ENCODE measurements at places on chromosomes 2 and 18. TPM values are rescaled to one million over a fixed set of nuclear protein-coding genes. Genes with fewer than 3 reads are reported as not detected.

DNA sequence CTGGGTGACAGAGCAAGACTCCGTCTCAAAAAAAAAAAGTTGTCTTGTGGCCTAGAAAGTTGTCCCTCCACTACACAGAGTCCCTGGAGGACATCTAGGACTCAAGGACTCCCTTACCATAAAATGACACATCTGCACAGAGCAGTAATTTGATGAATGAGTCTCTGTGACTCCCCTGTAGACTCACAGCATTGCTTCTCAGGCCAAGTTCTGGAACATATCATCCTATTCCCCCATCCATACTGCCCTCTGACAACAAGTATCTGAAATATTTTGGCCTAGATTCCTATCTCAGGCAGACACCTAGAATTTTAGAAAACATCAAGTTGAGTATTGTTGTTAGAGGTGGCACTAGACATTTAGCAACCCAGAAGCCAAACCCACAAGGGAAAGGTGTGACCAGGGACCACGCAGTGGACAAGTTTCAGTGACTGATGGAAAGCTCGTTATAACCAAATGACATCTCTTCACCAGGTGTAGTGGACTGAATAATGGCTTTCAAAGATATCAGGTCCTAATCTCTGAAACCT lies 97.9 kb upstream of the ATP8B1 start:
- no peak for DNase-seq

DNA sequence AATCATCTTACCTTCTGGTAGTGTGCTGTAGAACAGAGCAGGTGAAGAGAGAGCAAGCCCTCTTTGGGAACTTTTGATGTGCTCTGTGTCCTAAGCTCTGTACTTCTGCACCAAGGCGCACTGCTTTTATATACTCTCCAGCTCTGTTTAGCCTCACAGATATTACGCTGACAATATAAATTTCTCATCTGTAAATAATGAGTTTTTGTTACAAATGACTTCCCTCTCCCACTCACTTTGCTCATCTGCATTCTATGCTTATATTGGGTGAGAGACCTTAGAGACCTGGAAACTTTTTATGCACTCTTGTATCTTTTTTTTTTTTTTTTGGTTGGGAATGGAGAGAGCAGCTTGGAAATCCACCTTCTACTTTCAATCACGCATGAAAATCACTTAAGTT lies at the start of gene GCG:
Gene GCG (minus strand): TSS at position 101 of the 400 bp plus-strand sequence. CDS start 3,069 bp downstream, outside the sequence.
- no peak for DNase-seq

- DNase-seq: peak; percentile 35
These were observed 62.6 kb downstream of the DNMT3A start for GRCh38 chr2:25279091-25279651.

- DNase-seq: no peak
These were observed 96.5 kb upstream of the THOC1 start for GRCh38 chr18:364256-364826.

DNA sequence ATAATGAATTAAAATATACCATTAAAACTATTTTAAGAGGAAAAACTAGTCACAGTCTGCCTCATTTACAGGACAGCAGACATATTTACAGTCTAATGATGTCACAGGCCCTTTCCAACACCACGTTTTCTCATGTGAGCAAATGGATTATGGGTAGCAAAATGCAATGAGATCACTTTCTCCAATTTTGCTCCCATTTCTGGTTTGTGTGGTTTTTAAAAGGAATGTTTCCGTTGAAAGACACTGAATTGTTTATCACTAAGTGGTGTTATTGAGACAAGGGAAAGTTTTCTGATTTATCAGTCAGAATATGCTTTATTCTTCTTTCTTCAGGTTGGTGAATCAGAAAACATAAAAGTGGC lies 11.4 kb upstream of the NR4A2 start:
- no peak for DNase-seq

- DNase-seq: no peak
These were observed 20.7 kb upstream of the CCNT2 start for GRCh38 chr2:134897932-134898331.

GRCh38 chr2:238449241-238449640 lies 22.5 kb downstream of the ASB1 start:
- no peak for DNase-seq

GRCh38 chr2:74536166-74536950 lies 6.6 kb downstream of the HTRA2 start:
- DNase-seq: no peak

- DNase-seq: peak; percentile 20
These were observed 898.3 kb downstream of the CPS1 start for GRCh38 chr2:211454679-211455078.

DNA sequence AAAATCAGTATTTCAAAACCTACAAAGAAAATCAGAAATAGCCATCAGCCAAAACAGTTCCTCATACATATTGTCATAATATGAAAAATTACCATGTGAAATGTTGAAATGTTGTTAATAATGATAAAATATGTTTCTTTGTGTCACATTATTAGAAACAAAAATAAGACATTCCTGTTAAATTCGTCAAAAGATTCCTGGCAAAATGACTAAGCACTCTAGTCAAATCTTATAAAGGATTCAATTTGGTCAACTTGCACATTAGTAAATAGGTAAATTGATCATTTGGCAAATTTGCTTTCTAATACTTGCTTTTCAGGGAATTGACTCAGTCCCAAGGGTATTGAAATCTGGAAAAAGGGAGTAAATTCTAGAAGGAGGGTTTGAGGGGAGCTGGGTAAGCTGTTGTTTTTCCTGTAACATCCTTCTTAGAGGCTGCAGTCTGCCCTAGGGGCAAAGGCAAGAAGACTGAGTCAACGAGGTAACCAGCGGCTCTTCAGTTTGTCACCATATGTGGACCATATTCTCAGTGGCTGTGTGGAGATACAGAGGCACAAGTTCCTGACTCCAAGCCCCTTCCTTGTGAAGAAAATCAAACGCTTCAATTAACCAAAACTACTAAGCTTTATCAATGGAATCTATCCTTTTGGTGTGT lies 482.3 kb downstream of the TNS1 start:
- DNase-seq: no peak

DNA sequence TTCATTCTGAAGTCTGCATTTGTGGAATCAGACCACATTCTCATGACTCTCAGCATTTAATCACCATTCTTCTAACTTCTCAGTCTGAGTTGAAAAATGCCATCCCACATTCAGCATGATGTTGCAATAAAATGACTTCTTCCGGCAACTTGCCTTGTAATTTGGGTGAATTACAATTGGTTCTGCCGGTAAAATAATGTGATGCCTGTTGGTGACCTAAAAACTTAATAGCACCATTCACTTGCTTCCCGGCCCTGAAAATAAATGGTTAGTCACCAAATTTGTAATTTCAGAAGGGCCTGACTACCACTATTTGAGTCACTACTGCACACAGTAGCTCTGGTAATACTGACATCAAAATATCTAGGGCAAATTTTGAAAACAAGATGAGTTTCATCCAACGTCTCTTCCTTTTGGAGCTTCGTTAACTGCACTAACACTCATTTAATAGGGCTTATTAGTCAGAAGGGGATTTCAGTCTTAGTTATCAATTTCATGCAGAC lies 637.1 kb upstream of the CHAC2 start:
- DNase-seq: no peak

DNA sequence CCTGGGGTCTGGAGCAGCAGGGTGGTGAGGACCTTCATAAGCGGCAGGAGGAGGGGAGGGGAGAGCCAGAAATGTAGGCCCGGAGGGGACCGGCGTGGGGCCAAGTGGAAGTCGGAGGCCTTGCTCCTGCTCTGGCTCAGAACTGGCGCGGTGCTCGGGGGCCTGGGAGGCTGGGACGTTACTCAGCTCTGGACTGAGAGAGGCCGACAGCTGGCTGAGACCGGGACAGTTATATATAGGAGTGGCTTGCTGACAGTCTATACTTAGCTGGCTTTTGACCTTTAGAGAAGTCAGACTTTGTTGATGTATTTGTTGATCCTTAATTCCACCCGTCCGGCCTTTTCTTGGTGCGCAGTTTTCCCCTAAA lies 15.7 kb downstream of the IGFBP5 start:
- DNase-seq: peak; percentile 65

DNA sequence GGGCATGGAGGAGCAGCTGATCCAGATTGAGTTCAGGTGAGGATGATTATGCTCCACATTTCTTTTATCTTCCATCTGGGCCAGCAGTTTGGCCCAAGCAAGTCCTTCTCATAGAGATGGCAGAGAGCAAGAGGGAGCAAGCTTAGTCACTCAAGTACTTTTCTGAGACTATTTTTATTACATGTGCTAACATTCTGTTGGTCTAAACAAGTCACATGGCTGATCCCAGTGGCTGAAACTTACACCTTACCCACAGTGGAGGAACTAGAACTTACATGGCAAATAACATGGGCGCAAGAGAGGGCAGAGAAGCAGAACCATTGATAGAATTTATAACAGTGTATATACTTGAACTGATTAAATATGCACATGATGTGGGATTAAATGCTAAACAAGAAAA lies 105.7 kb downstream of the KYNU start:
- no peak for DNase-seq

DNA sequence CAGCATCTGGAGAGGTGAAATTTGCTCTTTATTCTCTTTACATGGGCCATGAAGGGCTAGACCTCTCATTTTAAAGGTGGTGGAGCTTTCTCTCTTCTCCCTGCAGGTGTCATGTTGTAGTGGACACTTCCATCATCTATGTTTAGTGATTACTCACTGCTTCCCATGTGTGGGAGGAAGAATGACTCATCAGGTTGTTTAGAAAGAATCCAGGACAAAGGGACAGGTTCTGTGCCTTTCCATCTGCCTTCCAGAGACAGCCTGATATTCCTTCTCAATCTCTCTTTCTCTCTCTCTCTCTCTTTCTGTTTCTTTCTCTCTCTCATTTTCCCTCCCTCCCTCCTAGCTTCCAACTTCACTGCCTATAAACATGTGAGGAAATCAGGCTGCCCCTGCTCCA lies 38.7 kb downstream of the SCG2 start:
- DNase-seq: no peak

- no peak for DNase-seq
These were observed 8.6 kb downstream of the ITGA4 start for GRCh38 chr2:181465676-181466375.

- DNase-seq: no peak
These were observed 251.4 kb downstream of the TCF4 start for GRCh38 chr18:55336438-55337100.

- DNase-seq: no peak
These were observed 288.8 kb upstream of the SESTD1 start for GRCh38 chr2:179553382-179553781.

DNA sequence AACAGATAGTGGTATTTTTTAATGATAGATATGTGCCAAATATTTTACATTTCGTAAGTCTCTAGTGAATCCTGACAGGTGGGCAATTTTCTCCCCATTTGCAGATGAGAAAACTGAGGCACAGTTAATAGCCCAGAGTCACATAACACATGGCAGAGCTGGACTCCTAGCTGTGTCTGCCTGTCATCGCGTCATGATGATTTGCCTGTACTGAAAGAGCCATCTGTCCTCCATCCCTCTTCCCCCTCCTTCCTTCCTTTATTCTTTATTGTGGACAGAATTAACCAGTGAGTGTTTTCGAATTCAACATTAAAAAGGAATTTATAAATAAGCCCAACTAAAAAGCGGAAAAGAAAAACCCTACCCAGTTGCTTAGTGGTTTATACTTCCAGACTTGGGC lies 3.2 kb downstream of the DNAJB2 start:
- DNase-seq: no peak

GRCh38 chr2:30641765-30642345 lies 165.4 kb downstream of the CAPN13 start:
- DNase-seq: no peak

- DNase-seq: no peak
These were observed 74.8 kb downstream of the TXNL1 start for GRCh38 chr18:56563568-56563967.

DNA sequence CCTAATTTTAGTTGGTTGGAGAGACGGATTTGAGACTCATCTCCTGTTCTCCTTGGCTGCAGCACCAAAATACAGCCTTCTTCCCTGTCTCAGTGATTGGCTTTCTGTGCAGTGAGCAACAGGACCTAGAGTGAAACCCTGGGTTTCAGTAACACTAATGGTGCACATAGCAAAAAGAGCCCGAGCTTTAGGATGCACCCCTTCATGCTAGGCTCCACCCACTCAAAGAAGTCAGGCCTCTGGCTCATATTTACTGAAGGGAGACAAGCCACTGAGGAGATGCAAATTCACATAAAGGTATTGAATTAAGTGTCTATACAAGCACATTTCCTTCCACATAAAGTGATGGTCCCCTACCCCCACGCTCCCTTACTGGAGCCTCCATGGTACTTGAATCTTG lies 131.9 kb upstream of the CHAC2 start:
- no peak for DNase-seq

DNA sequence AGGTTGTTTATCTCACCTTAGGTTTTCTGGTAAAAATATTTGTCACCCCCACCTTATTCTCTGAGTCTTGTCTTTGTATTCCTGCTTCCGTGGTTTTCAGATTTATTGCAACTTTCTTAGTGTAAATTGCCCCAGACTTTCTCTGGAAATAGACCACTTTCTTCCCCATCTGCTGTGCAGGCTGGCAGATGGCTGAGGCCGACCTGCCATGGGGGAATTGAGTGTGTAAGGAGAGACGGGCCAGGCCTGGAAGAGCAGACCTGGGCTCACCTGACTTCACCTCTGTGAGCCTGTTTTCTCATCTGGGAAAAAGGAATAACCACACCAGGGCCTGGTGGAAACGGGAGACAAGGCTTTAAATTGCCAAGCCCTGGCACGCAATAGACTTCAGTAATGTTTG lies 44.9 kb downstream of the ACKR3 start:
- DNase-seq: no peak

- no peak for DNase-seq
These were observed 65.2 kb downstream of the LTBP1 start for GRCh38 chr2:33011941-33012340.

DNA sequence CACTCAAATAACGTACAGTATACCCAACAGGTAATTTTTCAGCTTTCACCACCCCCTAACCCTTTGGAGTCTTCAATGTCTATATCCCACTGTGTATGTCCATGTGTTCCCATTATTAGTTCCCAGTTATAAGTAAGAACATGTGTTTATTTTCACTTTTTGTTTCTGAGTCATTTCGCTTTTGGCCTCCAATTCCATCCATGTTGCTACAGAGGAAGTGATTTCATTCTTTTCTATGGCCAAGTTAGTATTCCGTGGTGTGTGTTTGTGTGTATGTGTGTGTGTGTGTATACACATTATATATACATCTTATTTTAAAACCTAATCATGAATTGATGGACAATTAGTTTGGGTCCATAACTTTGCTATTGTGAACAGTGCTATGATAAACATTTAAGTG lies 464.4 kb downstream of the CMPK2 start:
- DNase-seq: no peak

ALKAL2 gene
- total RNA-seq: 5.9 TPM

GALNT14 gene
- not detected for total RNA-seq

SERPINB8 gene
- total RNA-seq: 1.2 TPM

PLA2R1 gene
- total RNA-seq: 2.7 TPM

SUPT7L gene
- total RNA-seq: 29.6 TPM

ERLEC1 gene
- 39.6 TPM for total RNA-seq

KCNG2 gene
- total RNA-seq: 2.3 TPM

TTC31 gene
- total RNA-seq: 20.5 TPM

KLHL41 gene
- not detected for total RNA-seq

TFCP2L1 gene
- 62.4 TPM for total RNA-seq

ACMSD gene
- not detected for total RNA-seq

TEX51 gene
- not detected for total RNA-seq

TUBA3E gene
- total RNA-seq: not detected

FEZ2 gene
- 17.7 TPM for total RNA-seq

IFT172 gene
- 39.7 TPM for total RNA-seq
